ENCODE measurements at places on chromosomes 3 and 15.
A peak's percentile ranks its signal among the peaks of the same experiment; 100 is the strongest.

GRCh38 chr3:83477563-83477962 is 1481.2 kb upstream of the CADM2 start:
- H3K36me3 ChIP-seq: no peaks in the 10 kb centered on the region
- no peaks in the 10 kb centered on the region for H3K27me3 ChIP-seq
- no peak overlapping the region for H3K27ac ChIP-seq
- H3K4me1 ChIP-seq: no peaks in the 10 kb centered on the region
- no peak for DNase-seq

GRCh38 chr3:168671091-168671490 is 575.4 kb upstream of the GOLIM4 start:
- H3K4me1 ChIP-seq: no peaks in the 10 kb centered on the region
- no peak for DNase-seq
- H3K27ac ChIP-seq: no peak overlapping the region
- H3K27me3 ChIP-seq: no peaks in the 10 kb centered on the region
- H3K36me3 ChIP-seq: no peaks in the 10 kb centered on the region

DNA sequence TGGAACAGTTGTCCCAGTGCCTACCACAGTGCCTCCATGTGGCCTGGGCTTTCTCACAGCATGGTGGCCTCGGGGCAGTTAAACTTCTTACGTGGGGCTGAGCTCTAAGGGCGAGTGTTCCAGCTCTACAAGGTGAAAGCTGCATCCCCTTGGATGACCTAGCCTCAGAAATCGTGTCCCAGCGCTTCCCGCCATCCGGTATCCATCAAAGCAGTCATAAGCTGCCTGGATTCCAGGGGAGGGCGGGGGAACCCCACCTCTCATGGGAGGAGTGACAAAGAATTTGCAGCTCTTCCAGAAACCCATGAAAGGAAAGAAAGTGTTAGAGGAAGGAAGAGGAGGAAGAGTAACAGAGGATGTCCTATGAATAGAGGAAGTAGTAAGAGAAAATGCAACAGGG is 45.8 kb upstream of the CCDC174 start:
- H3K27ac ChIP-seq: no peak overlapping the region
- H3K4me1 ChIP-seq: peaks cover 12% of the 10 kb centered on the region

DNA sequence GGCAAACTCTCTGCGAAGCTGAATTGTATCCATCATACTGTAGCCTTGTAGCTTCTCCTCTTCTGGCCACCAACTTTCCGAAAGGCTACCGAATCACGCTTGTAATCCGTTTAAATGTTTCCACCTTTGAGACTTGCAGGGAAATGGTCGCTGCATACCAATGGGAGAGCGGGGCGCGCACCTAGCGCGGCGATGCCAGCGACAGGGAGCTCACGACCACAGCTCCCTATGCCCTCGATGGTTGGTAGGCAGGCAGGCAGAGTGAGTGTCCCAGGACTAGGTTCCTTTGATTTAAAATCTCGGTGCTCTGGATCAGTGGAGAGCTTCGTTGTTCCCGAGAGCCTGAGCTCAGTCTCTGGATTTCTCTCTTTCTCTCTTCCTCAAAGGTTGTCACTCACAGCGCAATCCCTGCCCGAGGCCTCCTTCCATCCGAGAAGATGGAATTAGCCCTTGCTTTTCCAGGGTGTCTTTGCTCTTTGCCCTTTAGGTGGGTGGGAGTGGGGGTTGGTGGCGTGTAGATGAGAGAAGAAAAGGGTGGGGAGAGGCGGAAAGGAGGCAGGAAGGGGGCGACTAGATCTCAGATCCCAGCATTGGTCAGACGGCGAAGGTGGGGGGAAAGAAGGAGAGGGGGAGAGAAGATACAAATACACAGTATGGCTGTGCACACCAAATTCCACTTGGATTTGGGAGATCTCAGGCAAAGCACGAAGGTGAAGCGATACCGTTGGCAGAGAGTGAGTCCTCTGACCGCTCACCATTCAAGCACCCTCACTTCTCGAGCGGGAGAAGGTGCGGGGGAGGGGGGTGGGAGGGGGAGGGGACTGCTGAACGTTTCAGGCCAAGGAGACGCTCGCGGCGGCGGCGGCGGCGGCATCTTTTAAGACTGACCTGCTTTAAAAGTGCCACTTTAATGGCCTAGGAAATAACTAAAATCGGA is at the start of gene SLITRK3:
SLITRK3 (minus strand) TSS at position 745 of the 937 bp plus-strand sequence. CDS start 5,554 bp downstream, outside the sequence.
- peaks cover 2% of the 10 kb centered on the region for H3K4me1 ChIP-seq
- no peak within 1 kb of the TSS for H3K27ac ChIP-seq
- peak; percentile 65 for DNase-seq
- H3K27me3 ChIP-seq: peaks cover 6% of the 10 kb centered on the region
- H3K4me3 ChIP-seq: peak within 1 kb of the TSS; percentile 85
